ENCODE measurements at places on chromosomes 3 and 15. TPM values are rescaled to one million over a fixed set of nuclear protein-coding genes. Genes with fewer than 3 reads are reported as not detected.

TMC3 gene
- total RNA-seq, result not detected

MRAS gene
- 14.1 TPM for total RNA-seq

PHC3 gene
- total RNA-seq, result 29.7 TPM

CYP1A2 gene
- total RNA-seq, result not detected

POPDC2 gene
- total RNA-seq, result 1.3 TPM

GRCh38 chr15:38652183-38652794 lies 87.7 kb upstream of the RASGRP1 start:
- no peak for DNase-seq

DNA sequence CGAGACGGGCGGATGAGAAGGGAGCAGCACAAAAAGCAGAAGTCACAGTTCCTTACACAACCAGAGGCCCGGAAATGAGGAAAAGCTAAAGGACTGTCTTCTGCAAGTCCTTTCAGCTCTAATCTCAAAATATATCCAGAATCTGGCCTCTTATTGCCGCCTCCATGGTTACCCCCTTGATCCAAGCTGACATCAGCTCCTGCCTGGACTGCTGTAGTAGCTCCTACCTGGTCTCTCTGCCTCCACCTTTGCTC lies 324.0 kb upstream of the ROPN1 start:
- no peak for DNase-seq

- DNase-seq, result no peak
Observed at GRCh38 chr3:126422121-126422520, 27.4 kb downstream of the CFAP100 start.

Measured in glomerular endothelial cell (primary cell).